NCI-H2171 (cell line): ENCODE measurements at places on chromosomes 2 and 18.
A peak's percentile ranks its signal among the peaks of the same experiment; 100 is the strongest.

- DNase-seq: no peak
These were observed 6.9 kb upstream of the ANXA4 start for GRCh38 chr2:69734854-69735544.

DNA sequence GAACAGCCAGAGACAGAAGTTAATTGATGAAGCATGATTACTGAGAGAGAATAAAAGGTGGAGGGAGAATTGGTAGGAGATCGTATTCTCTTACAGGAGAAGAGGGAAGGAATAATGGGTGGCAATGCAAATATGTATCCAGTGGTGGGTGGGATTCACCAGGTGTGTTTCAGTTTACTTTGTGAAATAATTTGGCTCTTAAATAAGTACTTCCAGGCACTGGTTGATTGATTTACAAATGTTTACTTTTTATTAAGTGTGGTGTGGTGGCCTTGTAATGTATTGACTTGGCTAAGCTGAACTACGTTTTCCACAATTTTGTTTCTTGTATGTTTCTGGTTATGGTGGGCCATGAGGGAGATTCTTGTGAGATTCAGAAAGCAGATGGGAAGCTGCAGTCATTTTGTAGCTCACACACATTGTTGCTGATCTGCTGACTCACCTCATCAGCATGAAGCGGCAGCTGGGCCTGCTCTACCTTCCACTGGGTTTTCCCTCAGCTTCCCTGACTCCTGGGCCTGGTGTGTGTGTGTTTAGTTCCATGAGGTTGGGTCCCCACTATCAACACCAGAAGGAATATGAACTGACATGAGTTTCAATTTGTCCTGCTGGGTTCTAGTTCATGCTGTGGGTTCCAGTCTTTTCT, 32.6 kb downstream of the MYL12B start:
- DNase-seq: no peak

GRCh38 chr2:164014068-164014731, 278.4 kb upstream of the FIGN start:
- no peak for DNase-seq

DNA sequence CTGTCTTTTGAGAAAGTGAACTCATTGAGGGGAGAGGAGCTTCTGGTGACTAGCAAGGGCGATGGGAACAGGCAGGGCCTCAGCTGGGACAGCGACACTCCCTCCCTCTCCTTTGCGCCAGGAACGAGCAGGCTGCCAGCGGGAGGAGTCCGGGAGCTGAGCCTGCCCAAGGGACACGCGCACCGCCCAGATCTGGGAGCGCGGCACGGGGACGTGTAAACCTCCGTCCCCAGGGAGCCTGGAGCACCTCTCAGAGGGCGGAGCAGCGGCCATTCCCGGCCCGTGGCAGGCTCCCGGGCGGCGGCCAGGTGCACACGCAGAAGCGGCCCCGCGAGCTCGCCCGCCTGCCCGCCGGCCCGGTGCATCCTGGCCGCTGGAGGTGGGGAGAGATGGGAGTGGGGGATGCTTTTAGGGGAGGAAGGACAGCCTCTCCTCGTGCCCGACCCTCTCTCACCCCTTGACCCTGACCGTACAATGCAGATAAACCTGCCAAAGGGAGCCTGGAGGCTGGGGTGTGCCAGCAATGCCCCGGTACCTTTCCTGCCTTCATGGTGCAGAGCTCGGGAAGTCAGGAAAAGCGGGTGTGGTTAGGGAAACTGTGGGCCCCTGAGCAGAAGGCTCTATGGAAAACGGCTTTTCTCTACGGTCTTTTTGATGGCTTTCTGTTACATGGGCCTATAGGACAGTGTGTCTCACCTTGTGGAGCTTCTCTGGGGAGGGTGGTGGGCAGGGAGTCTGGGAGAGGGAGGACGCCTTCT, 2.2 kb downstream of the AQP4 start:
- peak; percentile 89 for DNase-seq
